Lung (tissue), 17 donors: ENCODE measurements at places on chromosomes 1 and 21.

- DNase-seq: no peak
Observed at GRCh38 chr1:209767706-209768105, 11.9 kb downstream of the TRAF3IP3 start.

GRCh38 chr1:52474807-52475206 lies 70.4 kb downstream of the PRPF38A start:
- DNase-seq: no peak

DNA sequence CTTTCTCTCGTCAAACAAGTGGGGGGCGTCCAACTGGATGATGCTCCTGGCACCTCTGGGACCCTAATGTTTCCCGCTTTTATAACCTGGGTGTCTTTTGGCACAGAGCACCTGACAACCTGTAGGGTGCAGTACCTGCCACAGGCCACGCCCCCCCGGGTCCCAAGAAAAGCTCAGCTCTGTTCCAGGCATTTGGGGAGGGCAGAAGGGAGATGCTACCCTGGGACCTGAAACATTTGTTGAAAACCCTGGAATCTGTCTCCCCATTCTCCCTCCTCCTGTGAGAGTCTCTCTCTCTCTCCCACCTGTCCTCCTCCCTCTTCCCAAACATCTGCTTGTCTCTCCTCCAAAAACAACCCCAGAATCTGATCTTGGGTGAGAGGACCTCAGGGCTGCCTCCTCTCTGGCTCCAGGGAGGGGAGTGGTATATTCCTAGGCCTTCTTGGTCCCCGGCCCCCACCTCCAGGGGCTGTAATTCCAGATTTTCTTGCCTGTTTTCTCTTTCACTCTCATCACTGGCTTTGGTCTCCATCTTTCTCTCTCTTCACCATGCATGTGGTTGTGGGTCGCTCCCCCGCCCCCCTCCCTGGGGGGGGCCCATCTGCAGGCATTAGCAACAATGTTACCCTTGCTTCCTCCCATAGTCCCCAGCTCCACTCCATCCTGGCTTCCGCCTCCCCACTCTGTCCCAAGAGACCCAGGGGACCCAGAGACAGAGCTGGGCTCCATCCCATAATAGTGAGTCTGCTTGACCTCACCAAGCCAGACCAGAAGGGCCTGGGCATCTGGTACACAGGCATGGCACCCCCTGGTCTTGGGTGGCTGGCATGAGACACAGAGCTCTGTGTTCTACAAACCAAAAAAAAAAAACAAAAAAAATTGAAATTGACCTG lies 4.1 kb downstream of the AHDC1 start:
- no peak for DNase-seq

- DNase-seq: no peak
Observed at GRCh38 chr1:201313086-201313485, 29.8 kb downstream of the PKP1 start.

DNA sequence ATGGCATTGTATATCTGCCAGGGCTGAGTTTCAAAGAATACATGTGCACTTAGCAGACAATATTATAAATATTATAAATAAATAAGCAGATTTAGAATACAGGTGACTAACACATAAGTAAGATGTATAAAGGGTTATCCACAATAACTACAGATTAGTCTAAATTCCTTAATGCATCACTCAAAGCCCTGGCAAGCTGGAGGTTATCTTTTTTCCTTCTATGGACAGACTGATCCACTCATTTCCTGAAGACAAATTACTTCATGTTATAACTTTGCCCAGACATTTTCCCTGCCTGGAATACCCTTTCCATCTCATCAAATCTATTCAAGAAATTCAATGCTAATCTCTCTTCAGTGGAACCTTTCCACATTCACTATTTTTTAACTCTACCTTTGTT lies 38.8 kb downstream of the LUZP1 start:
- DNase-seq: no peak

- no peak for DNase-seq
Observed at GRCh38 chr1:111484391-111485026, 10.7 kb downstream of the C1orf162 start.

DNA sequence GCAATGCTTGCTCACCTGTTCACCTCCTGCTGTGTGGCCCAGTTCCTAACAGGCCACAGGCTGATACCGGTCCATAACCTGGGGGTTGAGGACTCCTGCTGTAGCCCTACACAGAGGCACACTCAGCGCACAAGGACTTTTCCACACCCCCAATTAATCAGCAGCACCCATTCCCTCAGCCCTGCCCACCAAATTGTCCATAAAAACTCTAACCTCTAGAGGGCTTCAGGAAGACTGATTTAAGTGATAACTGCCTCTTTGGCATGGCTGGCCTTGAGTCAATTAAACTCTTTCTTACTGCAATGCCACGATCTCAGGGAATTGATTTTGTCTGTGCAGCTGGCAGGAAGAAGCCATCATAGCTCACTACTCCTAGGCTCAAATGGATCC lies 71.3 kb upstream of the MUTYH start:
- DNase-seq: no peak

- no peak for DNase-seq
Observed at GRCh38 chr21:33854604-33855003, 61.0 kb downstream of the ATP5PO start.

- DNase-seq: no peak
Observed at GRCh38 chr1:39051956-39052355, 25.8 kb downstream of the NDUFS5 start.
